ENCODE measurements at places on chromosomes 7 and 10.

DNA sequence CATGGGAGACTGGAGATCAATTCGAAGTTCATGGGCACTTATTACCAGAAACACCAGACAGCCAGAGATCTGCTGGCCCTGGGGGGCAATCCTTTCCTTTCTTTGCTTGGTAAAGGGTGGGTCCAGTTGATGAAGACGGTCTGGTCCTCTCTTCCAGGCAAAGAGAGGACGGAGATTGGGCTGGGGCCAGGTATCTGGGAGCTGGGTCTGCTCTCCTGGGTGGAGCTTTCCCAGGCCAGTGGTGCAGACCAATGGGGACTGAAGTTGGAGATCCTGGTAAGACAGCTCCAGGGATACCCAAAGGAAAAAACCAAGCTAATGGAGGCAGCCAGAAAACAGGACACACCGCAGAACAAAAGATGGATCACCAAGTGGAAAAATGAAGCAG, 18.3 kb downstream of the NOD1 start:
- no peak for DNase-seq

- DNase-seq = no peak
Observed at GRCh38 chr7:30896036-30896435, 15.6 kb upstream of the AQP1 start.

GRCh38 chr7:27107391-27108381, 5.2 kb upstream of the HOXA2 start:
- no peak for DNase-seq

GRCh38 chr7:94330269-94331020, 64.2 kb upstream of the COL1A2 start:
- no peak for DNase-seq

- DNase-seq = no peak
Observed at GRCh38 chr7:28996836-28997235, 38.7 kb upstream of the TRIL start.

DNA sequence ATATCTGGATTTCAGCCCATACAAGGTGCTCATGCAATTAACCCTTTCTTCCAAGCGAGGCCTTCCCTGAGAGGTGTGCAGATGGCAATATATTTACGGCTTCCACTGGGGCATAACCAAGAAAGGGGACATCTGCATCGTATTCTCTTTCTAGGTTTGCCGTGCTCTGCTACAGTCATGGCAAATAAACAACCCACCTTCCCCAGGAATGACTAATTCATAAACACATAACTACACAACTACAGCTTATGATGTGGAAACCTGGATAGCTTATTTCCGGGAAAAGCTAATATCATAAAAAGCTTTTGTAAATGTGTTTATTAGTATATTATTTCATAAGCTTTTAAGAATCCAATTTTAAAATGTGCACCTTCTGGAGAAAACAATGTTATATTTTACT, 120.0 kb downstream of the CAMK1D start:
- DNase-seq = no peak

DNA sequence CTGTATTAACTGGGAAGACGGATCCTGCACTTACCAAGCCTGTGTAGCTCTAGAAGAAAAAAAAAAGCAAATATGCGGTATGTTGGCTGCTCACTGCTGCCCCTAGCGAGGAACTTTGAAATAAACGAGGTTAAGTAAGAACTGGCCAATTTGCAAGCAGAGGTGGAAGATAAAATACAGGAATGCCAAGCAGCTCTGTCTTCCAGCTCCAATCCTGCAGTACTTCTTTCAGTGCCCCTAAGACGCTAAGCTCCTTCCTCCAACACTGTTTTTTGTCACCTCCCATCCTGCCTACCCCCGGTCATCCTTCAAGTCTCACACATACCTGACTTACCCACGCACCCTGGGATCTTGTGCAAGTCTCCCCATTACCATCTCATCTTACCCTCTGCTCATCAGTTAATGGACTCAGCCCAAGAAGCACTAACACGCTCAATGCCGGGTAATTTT, 809 bp downstream of the C10orf143 start:
- DNase-seq = peak; percentile 36

DNA sequence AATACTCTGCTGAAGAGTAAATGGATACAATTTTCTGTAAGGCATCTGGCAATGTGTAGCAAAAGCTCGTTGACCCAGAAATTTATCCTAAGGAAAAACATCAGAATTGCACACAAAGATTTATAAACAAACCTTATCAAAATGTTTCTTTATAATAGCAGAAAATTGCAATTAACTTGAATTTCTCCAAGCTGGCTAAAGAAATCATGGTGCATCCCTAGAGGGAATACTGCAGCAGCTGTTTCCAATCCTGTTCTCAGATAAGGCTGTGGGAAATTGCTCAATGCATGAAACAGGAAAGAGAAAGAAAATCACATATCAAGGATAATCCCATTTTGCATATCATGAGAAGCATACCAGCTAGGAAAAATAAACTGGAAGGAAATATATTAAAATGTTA, 18.7 kb downstream of the TACR2 start:
- DNase-seq = no peak

DNA sequence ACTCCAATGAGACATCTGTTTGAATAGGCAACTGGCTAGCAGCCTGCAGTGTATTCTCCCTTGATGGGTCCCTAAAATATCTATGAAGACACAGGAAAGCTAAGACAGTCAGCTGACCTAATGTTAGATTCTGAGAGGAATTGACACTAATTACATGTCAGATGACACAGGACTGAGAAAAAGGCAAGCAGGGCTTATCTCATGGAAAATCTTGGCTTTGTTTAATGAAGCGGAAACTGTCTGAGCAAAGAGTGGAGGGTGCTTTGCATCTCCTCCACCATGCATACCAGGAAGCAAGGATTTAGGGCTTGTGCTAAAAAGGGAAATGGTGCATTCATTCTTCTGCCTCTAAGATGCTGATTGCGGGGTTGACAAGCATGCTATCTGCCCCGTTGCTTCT, 135.5 kb upstream of the GLI3 start:
- DNase-seq = no peak

GRCh38 chr7:32958046-32959025, 1.1 kb downstream of the FKBP9 start:
- no peak for DNase-seq

- no peak for DNase-seq
Observed at GRCh38 chr7:142771353-142771723, 568 bp downstream of the PRSS2 start.

GRCh38 chr7:117277576-117277975, 45.3 kb downstream of the WNT2 start:
- no peak for DNase-seq

DNA sequence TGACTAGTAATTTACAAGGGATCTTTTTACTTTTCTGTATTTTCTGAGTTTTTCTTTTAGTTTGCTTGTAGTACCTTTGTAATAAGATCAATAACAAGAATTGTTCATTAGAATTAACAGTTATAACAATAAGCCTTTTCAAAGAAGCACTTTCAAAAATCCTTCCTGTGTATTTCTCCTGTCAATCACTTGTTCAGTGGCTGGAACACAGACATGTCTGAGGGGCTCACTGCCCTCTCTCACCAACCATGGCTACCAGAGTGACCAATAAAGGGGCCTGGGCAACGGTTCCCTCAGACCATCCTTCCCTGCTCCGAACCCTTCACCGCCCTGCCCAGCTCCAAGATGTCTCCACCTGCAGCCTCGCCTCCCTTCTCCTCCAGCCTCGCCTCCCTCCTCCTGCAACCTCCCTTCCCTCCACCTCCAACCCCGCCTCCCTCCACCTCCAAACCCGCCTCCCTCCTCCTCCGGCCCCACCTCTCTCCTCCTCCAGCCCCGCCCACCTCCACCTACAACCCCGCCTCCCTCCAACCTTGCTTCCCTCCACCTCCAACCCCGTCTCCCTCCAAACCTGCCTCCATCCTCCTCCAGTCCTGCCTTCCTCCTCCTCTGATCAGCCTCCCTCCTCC, 353.4 kb downstream of the TNS3 start:
- DNase-seq = no peak

GRCh38 chr10:100927266-100927665, 14.5 kb downstream of the SLF2 start:
- DNase-seq = no peak

GRCh38 chr10:55966101-55966500, 395.0 kb downstream of the ZWINT start:
- no peak for DNase-seq

- no peak for DNase-seq
Observed at GRCh38 chr10:91208642-91209041, 11.8 kb upstream of the PCGF5 start.

GRCh38 chr10:24920907-24921881, 31.2 kb downstream of the PRTFDC1 start:
- DNase-seq = no peak

DNA sequence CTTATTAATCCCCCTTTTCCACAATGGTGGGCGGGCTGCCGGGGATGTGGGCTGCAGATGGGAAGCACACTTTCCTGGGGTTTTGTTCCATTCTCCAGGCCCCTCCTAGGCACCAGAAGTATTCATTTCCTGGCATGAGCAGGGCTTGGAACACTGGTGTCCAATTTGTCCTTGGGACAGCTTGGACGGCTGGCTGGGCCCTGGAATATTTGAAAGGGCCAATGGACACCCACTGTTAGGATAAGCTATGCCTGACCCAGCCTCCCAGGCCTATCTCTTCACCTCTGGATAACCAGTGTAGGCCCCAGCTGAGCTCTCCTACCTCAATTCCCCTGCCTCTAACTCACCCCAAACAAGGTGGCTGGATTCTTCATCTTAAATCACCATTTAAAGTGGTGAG, 354.9 kb downstream of the PTEN start:
- DNase-seq = no peak

GRCh38 chr7:72187179-72187578, 225.0 kb downstream of the CALN1 start:
- DNase-seq = no peak

GRCh38 chr10:2119316-2119715, 382.0 kb upstream of the ADARB2 start:
- DNase-seq = no peak

DNA sequence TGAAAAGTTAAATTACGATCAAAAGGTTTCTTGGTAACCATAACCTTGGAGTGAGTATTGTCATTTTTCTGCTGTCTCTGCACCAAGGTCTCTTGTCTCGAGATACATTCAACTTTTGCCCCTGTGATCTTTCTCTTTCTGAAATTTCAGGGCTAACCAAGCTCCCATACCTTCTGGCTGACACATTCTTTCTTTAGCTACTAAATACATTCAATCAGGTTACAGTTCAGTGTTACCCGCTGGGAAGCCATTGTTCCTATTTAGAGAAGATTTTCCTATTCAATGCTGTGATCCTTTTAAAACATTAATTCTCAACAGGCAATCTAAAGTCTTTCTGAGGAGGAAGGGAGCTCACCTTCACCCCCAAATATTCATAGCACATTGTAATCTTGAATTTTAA, 22.9 kb upstream of the DMTF1 start:
- no peak for DNase-seq

DNA sequence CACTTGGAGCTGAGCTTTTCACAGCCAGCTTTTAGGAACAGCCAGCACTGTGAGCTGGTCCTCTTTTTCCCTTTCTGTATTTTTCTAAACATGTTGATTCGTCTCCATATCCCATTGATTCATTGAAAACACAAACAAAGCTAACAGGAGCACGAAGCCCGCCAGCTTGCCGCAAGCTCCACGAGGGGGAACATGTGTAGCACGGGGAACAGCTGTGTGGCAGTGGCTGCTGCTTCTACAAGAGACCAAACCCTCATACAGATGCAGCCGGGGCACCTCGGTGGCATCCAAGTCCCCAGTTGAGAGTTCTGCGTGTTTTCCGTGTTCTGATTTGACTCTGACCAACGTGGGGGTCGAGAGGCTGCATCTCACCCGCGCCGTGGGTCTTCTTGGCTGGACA, 80.8 kb upstream of the SH2B2 start:
- DNase-seq = no peak

DNA sequence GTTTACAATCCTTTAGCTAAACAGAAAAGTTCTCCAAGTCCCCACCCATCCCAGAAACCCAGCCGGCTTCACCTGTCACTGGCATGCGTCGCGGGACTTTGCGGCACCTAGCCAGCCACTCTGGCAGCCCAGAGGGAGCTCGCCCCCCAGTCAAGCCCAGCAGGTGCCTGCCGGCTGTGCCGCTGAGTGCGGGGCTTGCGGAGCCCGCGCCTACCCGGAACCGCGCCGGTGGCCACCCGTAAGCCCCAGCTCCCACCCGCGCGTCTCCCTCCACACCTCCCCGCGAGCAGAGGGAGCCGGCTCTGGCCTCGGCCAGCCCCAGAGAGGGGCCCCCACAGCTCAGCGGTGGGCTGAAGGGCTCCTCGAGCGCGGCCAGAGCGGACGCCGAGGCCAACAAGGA, 446.1 kb downstream of the GRM8 start:
- DNase-seq = no peak

DNA sequence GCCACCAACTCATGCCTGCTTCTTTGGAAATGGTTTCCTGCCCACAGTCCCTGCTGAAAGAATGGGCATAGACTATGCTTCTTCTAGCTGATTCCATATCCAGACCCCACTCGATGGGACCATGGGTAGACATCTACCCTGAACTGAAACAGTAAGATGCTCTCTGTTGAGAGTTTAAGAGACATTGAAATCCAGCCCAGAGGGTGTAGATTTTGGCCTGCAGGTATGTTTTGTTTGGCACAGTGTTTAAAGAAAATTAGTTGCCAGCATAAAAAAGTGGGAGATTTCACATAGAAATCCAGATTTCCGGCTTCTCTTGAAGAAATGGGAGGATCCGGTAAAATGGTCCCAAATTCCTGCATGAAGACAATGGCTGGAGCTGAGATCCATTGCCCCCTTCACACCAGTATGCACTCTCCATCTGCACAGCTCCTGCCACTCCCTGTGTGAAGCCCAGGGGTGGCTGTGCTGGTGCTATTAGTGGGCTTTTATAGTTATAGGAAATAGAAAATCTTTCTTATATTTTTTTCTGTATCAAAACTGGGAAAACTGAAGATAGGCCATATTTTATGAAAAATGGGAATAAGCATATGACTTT, 218.1 kb downstream of the PTEN start:
- DNase-seq = no peak

GRCh38 chr7:98315318-98315993, 34.0 kb downstream of the BRI3 start:
- no peak for DNase-seq

DNA sequence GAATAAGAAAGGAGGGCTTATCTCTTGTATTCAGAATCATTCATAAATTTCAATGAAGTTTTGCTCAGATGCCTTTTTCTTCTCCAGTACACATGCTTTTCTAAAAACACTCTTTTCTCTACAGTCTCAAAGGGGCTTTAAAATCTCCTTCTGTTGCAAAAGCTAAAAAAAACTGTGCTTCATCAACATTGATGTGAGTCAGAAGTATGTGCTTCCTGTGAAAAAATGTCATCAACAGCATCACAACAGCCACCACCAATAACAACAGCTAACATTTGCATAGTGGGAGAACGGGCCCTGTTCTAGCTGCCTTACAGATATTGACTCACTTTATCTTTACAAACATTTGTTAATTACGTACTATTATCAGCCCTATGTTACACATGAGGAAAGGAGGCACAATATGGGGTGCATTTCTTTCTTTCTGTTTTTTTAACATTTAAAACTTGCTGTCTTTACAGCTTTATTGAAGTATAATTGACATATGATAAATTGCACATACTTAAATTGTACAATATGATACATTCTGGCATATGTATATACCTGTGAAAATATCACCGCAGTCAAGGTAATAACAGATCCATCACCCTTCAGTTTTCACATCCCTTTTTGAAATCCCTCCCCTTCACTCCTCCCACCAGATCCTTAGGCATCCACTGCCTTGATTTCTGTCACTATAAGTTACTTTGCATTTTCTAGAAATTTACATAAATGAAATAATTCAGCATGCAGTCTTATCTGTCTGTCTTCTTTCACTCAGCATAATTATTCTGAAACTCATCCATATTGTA, 1605.4 kb upstream of the LRRTM3 start:
- DNase-seq = no peak
